ENCODE measurements at places on chromosomes 4 and X. TPM values are rescaled to one million over a fixed set of nuclear protein-coding genes. Genes with fewer than 3 reads are reported as not detected.

DNA sequence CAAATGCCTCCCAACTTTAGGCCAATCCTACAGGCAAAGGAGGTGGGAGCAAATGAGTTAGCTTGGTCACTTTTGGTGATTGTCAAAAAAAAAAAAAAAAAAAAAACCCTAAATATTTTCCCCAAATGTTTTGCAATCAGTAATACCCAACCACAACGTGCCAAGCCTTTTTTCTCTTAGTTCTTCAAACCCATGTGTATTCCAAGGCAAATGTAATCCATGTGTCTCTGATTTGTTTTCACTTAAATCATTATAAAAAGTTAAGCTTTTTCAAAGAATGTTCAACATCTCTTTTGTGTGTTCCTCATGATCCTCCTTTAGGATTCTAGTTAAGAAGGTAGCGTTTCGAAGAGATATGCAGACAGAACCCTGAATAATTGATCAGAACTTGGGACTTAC lies 328.4 kb downstream of the PAPSS1 start:
- no peaks in the 10 kb centered on the region for H3K36me3 ChIP-seq
- DNase-seq: no peak
- H3K4me3 ChIP-seq: no peak overlapping the region
- no peaks in the 10 kb centered on the region for H3K4me1 ChIP-seq

DNA sequence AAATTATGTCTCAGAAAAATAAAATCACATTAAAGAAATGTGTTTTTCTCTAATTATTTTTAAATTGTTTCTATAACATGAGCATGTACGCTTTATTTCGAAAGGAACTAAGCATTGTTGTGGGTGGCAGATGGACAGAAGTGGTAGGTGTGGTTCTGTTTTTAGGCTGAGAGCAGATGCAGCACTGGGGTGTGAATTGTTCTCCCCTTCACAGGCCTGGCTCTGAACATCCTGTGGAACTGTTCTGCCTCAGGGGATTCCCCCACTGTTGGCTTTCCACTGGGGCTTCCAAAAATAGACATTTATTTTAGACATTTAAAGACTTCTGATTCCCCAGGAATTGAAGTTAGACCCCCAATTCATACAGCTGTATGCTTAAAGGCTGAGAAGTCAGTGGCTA lies 41.9 kb upstream of the PDHA2 start:
- H3K36me3 ChIP-seq: no peaks in the 10 kb centered on the region
- no peaks in the 10 kb centered on the region for H3K27me3 ChIP-seq
- no peak overlapping the region for H3K27ac ChIP-seq
- DNase-seq: no peak
- no peaks in the 10 kb centered on the region for H3K4me1 ChIP-seq

DNA sequence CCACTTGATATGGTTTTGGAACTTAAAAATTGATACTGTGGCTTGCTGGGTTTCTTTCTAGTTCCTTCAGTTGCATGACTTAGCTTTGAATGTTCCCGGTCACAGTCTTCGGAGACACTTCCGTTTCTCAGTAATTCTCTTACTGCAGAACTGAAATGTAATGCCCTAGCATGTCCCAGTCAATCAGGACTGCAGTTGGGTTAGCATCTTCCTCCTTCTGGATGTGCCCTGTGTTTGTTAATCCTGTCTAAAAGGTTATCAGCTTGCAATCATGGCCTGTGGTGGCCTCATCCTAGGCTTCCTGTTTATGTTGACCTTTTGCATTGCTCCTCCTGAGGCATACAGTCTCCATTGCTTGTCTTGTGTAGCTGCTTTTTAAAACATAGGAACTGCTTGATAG lies 275.9 kb downstream of the ARHGAP10 start:
- H3K36me3 ChIP-seq: peaks cover 2% of the 10 kb centered on the region
- H3K27me3 ChIP-seq: peaks cover 3% of the 10 kb centered on the region
- H3K4me1 ChIP-seq: peaks cover 16% of the 10 kb centered on the region
- no peak overlapping the region for H3K4me3 ChIP-seq
- DNase-seq: no peak

GRCh38 chr4:27327421-27328181 lies 467.0 kb downstream of the STIM2 start:
- no peak for DNase-seq
- H3K27me3 ChIP-seq: no peaks in the 10 kb centered on the region
- H3K36me3 ChIP-seq: no peaks in the 10 kb centered on the region
- no peak overlapping the region for H3K4me3 ChIP-seq

- H3K36me3 ChIP-seq: no peaks in the 10 kb centered on the region
- no peak overlapping the region for H3K4me3 ChIP-seq
- H3K27ac ChIP-seq: no peak overlapping the region
- H3K4me1 ChIP-seq: no peaks in the 10 kb centered on the region
These were observed 471.0 kb downstream of the KLHL13 start for GRCh38 chrX:117645639-117646038.

DNA sequence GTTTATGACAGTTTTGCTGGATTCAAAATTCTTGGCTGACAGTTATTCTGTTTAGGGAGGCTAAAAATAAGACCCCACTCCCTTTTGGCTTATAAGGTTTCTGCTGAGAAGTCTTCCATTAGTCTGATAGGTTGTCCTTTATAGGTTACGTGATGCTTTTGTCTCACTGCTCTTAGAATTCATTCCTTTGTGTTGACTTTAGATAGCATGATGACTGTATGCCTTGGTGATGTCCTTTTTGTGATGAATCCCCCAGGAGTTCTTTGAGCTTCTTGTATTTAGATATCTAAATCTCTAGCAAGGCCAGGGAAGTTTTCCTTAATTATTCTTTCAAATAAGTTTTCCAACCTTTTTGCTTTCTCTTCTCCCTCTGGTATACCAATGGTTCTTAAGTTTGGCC lies 36.4 kb downstream of the DCLK2 start:
- H3K27ac ChIP-seq: no peak overlapping the region
- H3K4me3 ChIP-seq: no peak overlapping the region
- no peaks in the 10 kb centered on the region for H3K4me1 ChIP-seq
- peaks cover 5% of the 10 kb centered on the region for H3K27me3 ChIP-seq

DNA sequence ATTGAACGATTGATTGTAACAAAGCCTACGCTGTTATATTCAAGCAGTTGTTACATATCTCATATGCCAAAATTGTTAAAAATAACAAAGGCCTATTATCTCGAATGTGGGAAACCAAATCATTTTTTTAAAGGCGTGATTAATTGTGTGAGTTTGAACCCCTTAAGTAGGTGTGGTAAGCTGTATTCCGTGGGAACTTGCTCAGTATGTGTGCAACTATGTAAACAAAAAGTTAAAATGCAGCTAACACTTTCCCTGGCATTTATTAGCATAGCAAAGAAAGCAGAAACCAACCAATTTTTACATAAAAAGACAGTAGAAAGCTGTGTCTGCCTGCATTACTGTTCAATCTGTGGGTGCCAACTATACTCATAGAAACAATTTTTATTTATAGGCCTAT lies 166.0 kb upstream of the HAND2 start:
- no peak overlapping the region for H3K27ac ChIP-seq
- no peaks in the 10 kb centered on the region for H3K36me3 ChIP-seq
- no peaks in the 10 kb centered on the region for H3K27me3 ChIP-seq
- DNase-seq: no peak
- H3K4me1 ChIP-seq: no peaks in the 10 kb centered on the region

GRCh38 chr4:62135565-62136156 lies 935.5 kb downstream of the ADGRL3 start:
- no peak overlapping the region for H3K27ac ChIP-seq
- no peaks in the 10 kb centered on the region for H3K27me3 ChIP-seq
- no peaks in the 10 kb centered on the region for H3K36me3 ChIP-seq
- no peaks in the 10 kb centered on the region for H3K4me1 ChIP-seq
- DNase-seq: no peak

- H3K36me3 ChIP-seq: no peaks in the 10 kb centered on the region
- H3K27me3 ChIP-seq: no peaks in the 10 kb centered on the region
- H3K4me1 ChIP-seq: no peaks in the 10 kb centered on the region
- no peak overlapping the region for H3K4me3 ChIP-seq
These were observed 167.9 kb downstream of the MAGEB17 start for GRCh38 chrX:16335181-16335580.

GRCh38 chr4:113057891-113058290 lies 8.4 kb downstream of the ANK2 start:
- H3K27ac ChIP-seq: no peak overlapping the region
- H3K4me1 ChIP-seq: no peaks in the 10 kb centered on the region
- no peak for DNase-seq
- H3K4me3 ChIP-seq: no peak overlapping the region
- H3K27me3 ChIP-seq: no peaks in the 10 kb centered on the region

DNA sequence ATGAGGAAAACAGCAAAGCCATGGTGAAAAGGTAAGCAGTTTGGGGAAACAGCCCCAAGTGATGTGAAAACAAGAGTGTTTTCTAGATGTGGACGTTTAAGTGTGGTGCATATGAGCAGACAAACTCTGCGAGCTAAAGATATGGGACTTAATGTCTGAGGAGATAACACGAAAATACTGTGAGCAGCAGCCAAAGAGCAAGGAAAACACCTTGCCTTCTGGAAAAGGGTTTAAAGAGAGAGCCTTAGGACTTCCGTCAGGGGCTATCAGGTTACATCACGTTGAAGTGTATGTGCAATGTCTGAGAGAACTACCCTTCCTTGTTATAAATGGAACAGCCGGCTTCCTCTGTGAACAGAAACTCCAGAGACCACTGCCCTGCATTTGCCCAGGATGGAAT lies 54.2 kb downstream of the LEF1 start:
- peak overlapping the region; percentile 85 for H3K27ac ChIP-seq
- no peaks in the 10 kb centered on the region for H3K27me3 ChIP-seq
- no peak for DNase-seq
- peaks cover 67% of the 10 kb centered on the region for H3K36me3 ChIP-seq
- peaks cover 96% of the 10 kb centered on the region for H3K4me1 ChIP-seq

- no peaks in the 10 kb centered on the region for H3K27me3 ChIP-seq
- H3K4me3 ChIP-seq: no peak overlapping the region
- H3K27ac ChIP-seq: no peak overlapping the region
- no peaks in the 10 kb centered on the region for H3K36me3 ChIP-seq
- no peak for DNase-seq
- no peaks in the 10 kb centered on the region for H3K4me1 ChIP-seq
These were observed 335.1 kb downstream of the SMARCA1 start for GRCh38 chrX:129188231-129188630.

DNA sequence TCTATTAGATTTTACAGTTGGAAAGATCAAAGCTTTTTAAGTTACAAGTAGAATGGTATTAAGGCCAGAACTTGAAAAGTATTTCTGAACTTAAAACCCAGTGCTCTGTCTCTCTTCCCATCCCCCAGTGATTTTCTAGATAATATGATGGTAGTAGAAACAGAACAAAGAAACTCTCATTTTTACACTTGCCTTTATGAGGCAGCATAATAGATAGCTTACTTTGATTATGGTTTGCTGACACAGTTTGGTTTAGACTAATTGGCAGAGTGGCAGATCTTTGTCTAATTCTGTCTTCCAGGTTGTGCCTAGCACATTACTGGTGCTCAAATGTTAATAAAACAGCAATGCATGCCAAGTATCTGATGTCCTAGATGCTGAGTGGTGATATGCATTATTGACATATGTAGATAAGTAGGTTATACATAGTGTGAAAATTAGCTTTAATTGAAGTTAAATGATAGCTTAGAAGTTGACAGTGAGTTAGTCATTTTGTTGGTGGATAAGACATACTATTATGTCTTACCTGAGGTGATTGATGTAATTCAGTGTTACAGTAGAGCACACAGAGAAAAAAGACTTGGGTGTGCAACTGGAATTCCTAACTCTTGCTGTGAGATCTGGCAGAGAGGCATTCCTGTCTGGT lies 4.3 kb upstream of the RAPGEF2 start:
- no peak overlapping the region for H3K27ac ChIP-seq
- no peak for DNase-seq

GRCh38 chr4:82865592-82865991 lies 25.4 kb downstream of the SEC31A start:
- peaks cover 40% of the 10 kb centered on the region for H3K4me1 ChIP-seq
- H3K27ac ChIP-seq: peak overlapping the region; percentile 85
- H3K27me3 ChIP-seq: no peaks in the 10 kb centered on the region

GRCh38 chr4:130238121-130238520 lies 1142.2 kb downstream of the C4orf33 start:
- no peak overlapping the region for H3K27ac ChIP-seq
- no peak overlapping the region for H3K4me3 ChIP-seq
- no peaks in the 10 kb centered on the region for H3K27me3 ChIP-seq
- H3K36me3 ChIP-seq: no peaks in the 10 kb centered on the region
- DNase-seq: no peak

GRCh38 chr4:128583753-128584712 lies 225.5 kb upstream of the JADE1 start:
- no peak for DNase-seq
- H3K36me3 ChIP-seq: no peaks in the 10 kb centered on the region
- H3K4me1 ChIP-seq: no peaks in the 10 kb centered on the region
- H3K4me3 ChIP-seq: no peak overlapping the region

GRCh38 chr4:14117575-14118238 lies 490.2 kb upstream of the BOD1L1 start:
- H3K36me3 ChIP-seq: no peaks in the 10 kb centered on the region
- DNase-seq: no peak
- no peak overlapping the region for H3K4me3 ChIP-seq
- H3K27ac ChIP-seq: no peak overlapping the region

DNA sequence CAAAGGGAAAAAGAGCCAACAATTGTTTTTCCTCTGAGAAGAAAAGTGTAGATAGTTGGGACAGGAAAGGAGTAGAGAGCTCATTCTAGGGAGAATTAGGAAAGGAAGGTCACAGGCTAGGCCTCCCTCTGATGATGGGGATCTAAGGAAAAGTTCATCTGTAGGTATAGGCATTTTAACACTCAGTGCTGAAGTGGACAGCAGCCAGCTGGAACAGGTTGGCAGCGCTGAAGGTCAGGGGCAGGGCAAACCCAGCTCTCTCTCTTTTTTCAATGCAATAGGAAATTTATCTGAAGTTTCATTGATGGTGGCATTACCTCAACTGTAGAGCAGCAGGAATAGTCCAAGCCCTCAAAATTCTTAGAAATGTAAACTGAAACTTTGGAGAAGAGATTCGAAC lies 98.5 kb upstream of the ETNPPL start:
- peaks cover 4% of the 10 kb centered on the region for H3K4me1 ChIP-seq
- no peaks in the 10 kb centered on the region for H3K36me3 ChIP-seq
- H3K27me3 ChIP-seq: no peaks in the 10 kb centered on the region
- H3K4me3 ChIP-seq: no peak overlapping the region

- H3K4me3 ChIP-seq: no peak overlapping the region
- no peaks in the 10 kb centered on the region for H3K4me1 ChIP-seq
- H3K27ac ChIP-seq: no peak overlapping the region
These were observed 170.4 kb upstream of the MAB21L2 start for GRCh38 chr4:150411520-150411919.

GRCh38 chr4:8766610-8767009 lies 105.0 kb downstream of the HMX1 start:
- no peaks in the 10 kb centered on the region for H3K4me1 ChIP-seq
- no peak overlapping the region for H3K4me3 ChIP-seq
- no peaks in the 10 kb centered on the region for H3K27me3 ChIP-seq
- no peaks in the 10 kb centered on the region for H3K36me3 ChIP-seq

GRCh38 chrX:136574548-136574947 lies 42.5 kb downstream of the VGLL1 start:
- no peak for DNase-seq
- no peak overlapping the region for H3K27ac ChIP-seq
- H3K4me1 ChIP-seq: peaks cover 29% of the 10 kb centered on the region
- no peaks in the 10 kb centered on the region for H3K36me3 ChIP-seq
- H3K27me3 ChIP-seq: no peaks in the 10 kb centered on the region
- H3K4me3 ChIP-seq: no peak overlapping the region

PNMA6A gene
- 0.24 TPM for total RNA-seq

GLRA2 gene
- not detected for total RNA-seq

PCGF3 gene
- total RNA-seq: 33.5 TPM

HERC3 gene
- 26.1 TPM for total RNA-seq

NKX3-2 gene
- total RNA-seq: not detected

PSAPL1 gene
- not detected for total RNA-seq

PNCK gene
- total RNA-seq: 0.16 TPM

TEX13B gene
- not detected for total RNA-seq

PRDM8 gene
- total RNA-seq: 4.2 TPM

SLC26A1 gene
- total RNA-seq: 0.45 TPM

SPANXA2 gene
- total RNA-seq: not detected

CLDN22 gene
- total RNA-seq: not detected

UGT8 gene
- total RNA-seq: not detected
